ENCODE measurements at places on chromosomes 12 and 14.
A peak's percentile ranks its signal among the peaks of the same experiment; 100 is the strongest.

DNA sequence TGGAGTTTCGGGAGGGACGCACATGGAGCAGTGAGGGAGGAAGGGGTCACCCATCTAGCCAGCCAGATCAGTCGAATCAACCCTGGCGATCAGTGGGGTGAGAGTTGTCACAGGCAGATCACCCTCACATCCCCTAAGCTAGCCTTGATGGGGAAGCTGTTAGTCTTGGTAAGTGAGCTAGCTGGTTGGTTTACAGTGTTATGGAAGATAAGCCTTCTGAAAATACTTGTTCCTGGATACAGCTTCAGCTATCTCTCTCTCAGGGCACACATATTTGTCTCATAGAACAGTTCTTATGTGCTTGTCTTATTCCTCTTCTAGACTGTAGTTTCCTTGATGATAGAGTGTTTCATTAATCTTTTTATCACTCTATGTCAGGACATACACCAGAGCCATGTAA lies 26.2 kb upstream of the MANSC4 start:
- no peak for DNase-seq

DNA sequence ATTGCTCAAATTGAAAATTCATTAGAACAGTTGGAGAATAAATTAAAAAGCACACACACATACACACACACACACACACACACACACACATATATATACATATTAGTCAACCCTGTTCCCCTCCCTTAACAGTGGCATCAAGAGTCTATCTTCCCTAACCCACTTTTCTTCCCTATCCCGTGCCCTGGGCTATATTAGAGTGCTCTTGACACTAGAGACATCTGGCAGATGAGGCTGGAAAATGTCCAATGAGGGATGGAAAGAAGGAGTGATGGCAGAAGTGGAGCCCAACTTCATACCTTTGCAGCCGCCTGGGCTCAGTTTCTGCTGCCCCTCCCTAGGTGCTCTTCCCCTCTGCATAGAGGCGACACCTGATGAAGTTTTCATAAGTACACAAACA lies 172.4 kb upstream of the NUDT4 start:
- no peak for DNase-seq

GRCh38 chr12:65432114-65432513 lies 153.6 kb downstream of the MSRB3 start:
- DNase-seq = no peak

DNA sequence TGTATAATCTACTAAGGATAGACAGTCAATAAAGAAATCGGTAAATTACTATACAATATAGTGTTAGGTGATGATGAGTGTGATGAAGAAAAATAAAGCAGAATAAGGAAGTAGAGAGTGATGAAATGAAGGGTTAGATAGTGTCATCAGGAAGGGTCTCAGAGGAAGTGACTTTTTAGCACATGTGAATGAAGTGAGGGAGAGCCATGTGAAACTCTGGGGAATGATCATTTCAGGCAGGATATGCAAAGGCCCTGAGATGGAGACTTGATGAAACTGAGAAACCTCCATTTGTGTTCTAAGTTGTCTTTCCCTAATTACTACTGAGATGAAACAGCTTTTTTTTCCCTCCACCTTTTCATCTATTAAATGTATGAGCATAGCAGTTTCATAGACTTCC lies 19.4 kb upstream of the GNPTAB start:
- DNase-seq = no peak

- peak; percentile 35 for DNase-seq
Measured at GRCh38 chr14:104970231-104971068, 7.7 kb downstream of the AHNAK2 start.

- no peak for DNase-seq
Measured at GRCh38 chr14:60204843-60205774, 39.9 kb upstream of the DHRS7 start.

- no peak for DNase-seq
Measured at GRCh38 chr14:62691647-62692489, 353.4 kb downstream of the KCNH5 start.

DNA sequence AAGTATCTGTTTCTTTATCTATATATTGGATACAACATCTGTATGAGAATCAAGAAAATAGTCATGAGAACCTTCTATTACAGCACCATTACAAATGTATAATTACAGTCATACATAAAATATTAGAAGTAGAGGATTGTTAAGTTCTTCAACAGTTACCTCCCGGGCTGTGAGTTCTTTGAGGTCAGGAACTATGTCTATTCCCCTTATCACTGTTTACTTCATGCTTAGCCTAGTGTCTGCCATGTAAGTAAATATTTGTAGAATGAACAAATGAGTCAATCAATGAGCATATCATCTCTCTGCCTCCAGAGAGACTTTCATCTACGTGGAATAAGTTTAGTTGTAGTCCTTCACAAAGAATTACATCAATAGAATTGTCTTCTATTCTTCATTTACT lies 47.2 kb downstream of the PUS7L start:
- DNase-seq = no peak

- DNase-seq = no peak
Measured at GRCh38 chr14:24360281-24360680, 7.7 kb upstream of the NFATC4 start.

- DNase-seq = no peak
Measured at GRCh38 chr12:2228535-2228934, 175.7 kb downstream of the CACNA1C start.

DNA sequence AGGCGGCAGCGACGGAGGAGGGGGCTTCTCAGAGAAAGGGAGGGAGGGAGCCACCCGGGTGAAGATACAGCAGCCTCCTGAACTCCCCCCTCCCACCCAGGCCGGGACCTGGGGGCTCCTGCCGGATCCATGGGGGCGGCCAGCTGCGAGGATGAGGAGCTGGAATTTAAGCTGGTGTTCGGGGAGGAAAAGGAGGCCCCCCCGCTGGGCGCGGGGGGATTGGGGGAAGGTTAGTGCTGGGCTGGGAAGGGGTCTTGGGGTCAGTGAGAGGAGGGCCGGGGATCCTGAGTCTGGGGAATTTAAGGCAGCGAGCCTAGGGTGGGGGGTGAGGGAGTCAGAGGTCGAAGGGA lies 203 bp downstream of the NFATC4 start:
- DNase-seq = no peak

GRCh38 chr12:117047810-117048584 lies 51.2 kb downstream of the TESC start:
- no peak for DNase-seq

DNA sequence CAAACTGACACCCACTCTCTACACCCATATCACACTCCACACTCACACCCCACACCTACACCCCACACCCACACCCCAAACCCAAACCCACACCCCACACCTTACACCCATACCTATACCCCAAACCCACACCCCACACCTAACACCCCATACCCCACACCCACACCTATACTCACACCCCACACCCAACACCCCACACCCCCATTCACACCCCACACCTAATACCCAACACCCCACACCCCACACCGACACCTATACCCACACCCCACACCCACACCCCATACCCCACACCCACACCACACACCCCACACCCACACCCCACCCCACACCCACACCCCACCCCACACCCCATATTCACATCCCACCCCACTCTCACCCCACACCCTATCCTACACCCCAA lies 38.5 kb downstream of the TMEM120B start:
- DNase-seq = no peak

DNA sequence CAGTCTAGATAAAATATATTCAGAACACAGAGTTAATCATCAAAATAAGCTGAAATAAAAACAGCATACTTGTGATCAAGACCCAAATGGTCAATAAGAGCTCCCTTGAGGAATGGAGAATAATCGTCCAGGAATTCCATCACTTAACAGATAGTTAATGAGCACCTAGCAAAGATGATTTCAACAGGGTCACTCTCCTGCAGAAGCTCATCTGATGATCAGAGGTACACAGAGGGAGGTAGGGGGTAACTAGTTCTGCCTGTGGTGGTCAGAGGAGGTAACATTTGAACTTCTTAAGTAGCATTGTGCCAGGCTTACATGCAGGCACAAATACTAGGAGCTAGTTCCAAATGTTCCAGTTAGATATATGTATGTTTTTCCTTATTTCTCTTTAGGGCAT lies 9.5 kb downstream of the MED13L start:
- DNase-seq = no peak

DNA sequence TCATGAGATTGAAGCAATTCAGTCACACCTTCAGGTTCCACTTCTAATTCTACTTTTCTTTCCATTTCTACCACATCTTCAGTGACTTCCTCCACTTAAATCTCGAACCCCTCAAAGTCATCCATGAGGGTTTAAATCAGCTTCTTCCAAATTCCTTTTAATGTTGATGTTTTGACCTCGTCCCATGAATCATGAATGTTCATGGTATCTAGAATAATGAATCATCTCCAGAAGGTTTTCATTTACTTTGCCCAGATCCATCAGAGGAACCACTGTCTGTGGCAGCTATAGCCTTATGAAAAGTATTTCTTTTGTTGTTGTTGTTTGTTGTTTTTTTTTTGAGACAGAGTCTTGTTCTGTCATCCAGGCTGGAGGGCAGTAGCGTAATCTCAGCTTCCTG lies 7.6 kb downstream of the RXYLT1 start:
- DNase-seq = no peak

DNA sequence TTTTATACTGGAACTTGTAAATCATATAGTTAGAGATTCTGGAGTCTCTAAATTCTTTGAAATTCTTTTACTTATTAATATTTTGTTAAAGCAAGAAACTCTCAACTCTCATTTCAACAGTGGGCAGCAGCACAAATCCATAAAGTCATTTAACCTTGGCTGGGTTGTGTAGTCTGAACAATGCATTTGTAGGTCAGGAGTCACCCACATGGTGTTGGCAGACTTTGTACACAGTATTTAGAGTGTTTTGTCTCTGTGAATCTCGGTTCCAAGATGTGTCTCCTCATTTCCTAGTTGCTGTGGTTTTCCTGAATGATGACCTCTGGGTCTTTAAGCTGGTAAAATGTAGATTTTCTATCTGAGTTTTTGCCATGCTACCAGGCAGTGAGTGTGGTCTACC lies 20.8 kb upstream of the STRAP start:
- DNase-seq = no peak

DNA sequence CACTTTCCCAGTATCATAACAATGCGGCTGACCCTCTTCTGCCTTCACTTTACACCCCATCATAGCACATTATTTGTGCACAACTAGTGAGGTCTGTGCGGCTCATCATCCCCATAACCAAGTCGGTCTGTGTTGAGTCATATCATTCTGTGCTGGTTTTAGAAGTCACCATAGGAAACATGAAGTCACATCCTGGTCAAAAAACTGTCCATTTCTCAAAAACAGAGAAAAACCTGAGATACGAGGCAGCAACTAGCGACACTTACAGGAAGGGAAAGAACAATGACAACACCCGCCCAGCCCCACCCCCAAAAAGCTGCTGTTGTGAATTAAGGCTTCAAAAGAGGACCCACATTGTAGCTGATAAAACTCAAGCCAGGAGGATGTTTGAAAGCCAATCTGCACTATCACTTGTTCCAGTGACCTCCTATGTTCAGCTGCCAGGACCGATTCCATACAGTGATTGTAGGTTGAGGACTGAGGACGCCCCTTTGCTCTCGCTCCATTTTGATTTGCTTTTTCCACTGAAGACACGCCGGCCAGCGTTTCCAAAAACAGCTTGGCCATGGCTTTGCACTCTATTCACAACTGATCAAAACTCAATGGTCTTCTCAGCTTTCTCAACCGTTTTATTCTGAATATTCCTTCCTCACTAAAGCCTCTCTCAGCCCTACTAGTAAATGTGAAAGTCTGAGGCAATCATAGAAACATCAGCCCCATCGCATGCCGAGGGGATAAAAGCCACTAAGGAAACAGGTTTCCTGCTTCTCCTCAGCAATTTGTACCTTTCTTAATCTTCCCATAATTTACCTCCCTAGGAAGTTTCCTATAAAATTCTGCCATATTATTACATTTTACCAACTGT lies 87.5 kb downstream of the DUSP16 start:
- no peak for DNase-seq

- no peak for DNase-seq
Measured at GRCh38 chr12:65949971-65950370, 125.7 kb downstream of the HMGA2 start.

- DNase-seq = no peak
Measured at GRCh38 chr14:53953828-53954550, 2.6 kb downstream of the BMP4 start.

DNA sequence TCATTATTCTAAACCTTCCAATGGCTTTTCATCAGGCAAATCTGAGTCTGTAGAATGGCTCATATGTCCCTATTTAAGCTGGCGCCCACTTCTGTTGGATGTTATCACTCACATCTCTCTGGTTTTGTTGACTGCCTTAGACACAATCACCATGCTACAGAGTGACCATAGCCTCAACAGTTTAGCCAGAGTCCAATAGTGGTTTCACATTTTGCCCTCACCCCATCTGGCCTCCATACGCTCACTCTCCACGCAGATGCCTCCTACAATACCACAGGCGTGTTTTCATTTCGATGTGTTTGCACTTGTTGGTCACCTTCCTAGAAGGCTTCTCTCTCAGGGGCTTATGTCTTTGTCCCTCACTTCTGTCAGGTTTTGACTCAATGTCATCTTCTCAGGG lies 3.4 kb downstream of the KLRB1 start:
- no peak for DNase-seq

GRCh38 chr14:20409226-20409625 lies 4.1 kb downstream of the TEP1 start:
- no peak for DNase-seq

GRCh38 chr14:22613106-22613695 lies 15.1 kb downstream of the ABHD4 start:
- no peak for DNase-seq

DNA sequence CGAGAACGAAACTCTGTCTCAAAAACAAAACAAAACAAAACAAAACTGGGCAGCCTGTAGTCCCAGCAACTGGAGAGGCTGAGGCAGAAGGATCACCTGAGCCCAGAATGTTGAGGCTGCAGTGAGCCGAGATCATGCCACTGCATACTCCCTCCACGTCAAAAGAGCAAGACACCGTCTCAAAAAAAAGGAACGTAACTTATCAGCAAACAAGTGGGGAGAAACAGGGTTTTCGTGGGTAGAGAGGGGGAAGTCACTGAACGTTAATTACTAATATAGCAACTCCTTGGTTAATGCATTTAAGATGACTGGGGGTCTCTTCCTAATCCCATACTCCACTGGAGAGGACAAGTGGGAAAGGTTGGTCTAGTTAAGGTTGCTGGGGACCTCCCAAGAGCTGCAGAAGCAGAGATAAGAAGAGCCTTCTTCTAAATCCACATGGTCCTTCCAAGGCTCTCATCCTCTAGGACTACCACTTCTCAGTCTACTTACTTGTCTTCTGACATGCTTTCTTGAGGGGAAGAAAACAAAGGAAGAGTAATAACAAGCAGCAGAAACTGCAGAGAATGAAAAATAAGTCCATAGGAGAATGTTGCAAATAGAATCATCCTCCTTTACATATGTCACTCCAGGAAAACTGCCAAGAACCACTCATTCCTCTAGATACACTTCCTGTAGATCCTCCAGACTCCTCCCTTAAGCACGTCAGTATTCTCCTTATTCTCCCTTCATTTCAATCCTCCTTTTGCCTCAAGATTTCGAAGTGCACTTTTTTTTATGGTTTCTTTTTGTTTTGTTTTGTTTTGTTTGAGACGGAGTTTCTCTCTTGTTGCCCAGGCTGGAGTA lies 5.8 kb downstream of the NUMB start:
- DNase-seq = no peak

GRCh38 chr14:99986396-99986795 lies 78.8 kb upstream of the EVL start:
- DNase-seq = no peak

All from esophagus squamous epithelium (tissue), 5 donors.